Renal cortical epithelial cell (primary cell): ENCODE measurements at places on chromosomes 7 and 10.

- DNase-seq: no peak
Measured at GRCh38 chr7:14924398-14924797, 21.8 kb upstream of the DGKB start.

GRCh38 chr7:118280319-118281012 is 56.0 kb downstream of the ANKRD7 start:
- DNase-seq: no peak

DNA sequence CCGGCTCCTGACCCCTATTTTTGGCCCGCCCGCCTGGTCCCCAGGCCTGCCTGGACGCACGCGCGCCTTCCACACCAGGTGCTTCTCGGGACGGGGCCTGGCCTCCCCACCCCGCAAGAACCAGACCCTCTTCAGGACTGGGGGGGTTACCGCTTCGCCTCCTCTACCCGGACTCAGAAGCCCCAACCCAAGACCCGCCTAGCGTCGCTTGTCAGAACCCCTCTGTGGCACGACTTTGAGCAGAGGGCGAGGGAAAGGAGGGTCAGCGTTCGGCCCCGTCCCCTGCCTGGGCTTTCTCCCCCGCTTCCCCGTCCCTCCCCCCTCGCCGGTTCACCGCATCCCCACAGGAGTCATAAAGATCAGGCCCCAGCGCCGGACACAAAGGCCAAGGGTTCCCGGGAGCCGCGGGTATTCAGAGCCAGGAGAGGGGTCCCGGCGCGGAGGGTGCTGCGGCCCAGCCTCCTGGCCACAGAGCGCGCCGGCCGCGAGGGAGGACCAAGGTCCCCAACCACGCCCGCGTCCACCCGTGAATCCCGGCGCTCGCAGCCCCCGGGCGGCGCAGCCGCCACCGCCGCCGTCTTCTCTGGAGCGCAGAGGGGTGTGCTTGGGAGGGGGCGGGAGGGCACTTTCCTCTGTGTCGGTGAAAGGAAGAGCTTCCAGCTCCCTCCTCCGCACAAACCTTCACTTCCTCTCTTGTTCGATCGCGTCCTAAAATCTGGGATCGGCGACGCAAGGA is 351.9 kb downstream of the DNAJB6 start:
- no peak for DNase-seq

GRCh38 chr7:54725255-54725654 is 33.8 kb downstream of the SEC61G start:
- DNase-seq: no peak

DNA sequence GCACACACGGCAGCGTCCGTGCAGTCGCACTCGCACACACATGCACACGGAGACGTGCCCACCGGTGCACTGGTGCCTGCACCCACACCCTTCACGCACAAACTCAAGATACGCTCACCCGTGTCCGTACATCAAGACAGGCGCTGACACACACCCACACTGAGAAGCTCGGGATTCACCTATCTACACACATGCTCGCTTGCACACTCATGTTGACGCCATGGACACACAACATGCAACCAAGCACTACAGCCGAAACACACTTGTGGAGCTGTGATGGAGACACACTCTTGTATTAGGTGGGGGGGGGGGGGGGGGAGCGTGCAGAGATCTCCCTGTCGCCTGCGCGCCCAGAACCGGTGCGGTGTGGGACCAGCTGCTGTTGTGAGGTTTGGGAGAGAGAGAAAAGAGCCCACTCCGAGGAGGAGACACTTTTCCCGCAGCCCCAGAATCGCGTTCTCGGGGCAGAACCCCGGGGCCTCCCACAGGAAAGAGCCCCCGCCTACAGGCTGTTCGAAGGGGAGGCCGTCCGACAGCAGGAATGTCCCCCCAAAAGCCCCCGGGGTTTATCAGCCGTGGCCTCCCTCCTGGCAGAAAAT is 605 bp upstream of the NFKB2 start:
- DNase-seq: peak; percentile 44

- DNase-seq: no peak
Measured at GRCh38 chr10:17464545-17464944, 10.2 kb upstream of the ST8SIA6 start.

- DNase-seq: no peak
Measured at GRCh38 chr7:135692055-135692454, 29.7 kb downstream of the STMP1 start.

GRCh38 chr10:9357471-9357870 is 1303.0 kb downstream of the GATA3 start:
- no peak for DNase-seq

DNA sequence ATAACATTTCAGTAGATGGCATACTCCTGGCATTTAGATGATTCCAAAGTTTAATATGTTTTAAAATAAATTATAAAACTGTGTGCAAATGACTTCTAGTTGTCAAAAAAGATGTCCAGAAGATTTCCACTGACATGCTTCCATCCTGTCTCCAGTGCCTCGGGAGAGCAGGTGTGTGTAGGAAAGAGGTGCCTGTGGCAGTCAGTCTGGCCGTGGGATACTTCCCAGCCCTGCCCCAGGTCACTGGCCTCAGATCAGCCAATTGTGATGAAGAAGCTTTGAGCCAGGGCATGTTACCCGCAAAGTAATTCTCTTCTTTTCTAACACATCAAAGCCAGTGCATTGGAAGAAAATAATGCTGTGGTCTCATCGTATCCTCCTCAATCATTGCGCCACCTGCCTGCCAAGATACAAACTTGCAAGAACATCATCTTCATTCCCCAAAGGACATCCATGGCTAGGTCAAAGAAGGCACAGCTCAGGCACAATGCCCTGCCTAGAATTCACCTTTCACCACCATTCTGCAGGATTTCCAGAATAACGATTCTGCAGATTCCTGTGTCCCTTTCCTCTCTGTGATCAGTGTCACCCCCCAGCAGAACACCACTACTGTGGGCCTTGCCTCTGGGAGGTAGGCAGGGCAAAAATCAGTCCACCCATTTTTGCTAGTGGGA is 6.3 kb upstream of the KCNMA1 start:
- DNase-seq: peak; percentile 60
